ENCODE measurements at places on chromosomes 7 and 10.

DNA sequence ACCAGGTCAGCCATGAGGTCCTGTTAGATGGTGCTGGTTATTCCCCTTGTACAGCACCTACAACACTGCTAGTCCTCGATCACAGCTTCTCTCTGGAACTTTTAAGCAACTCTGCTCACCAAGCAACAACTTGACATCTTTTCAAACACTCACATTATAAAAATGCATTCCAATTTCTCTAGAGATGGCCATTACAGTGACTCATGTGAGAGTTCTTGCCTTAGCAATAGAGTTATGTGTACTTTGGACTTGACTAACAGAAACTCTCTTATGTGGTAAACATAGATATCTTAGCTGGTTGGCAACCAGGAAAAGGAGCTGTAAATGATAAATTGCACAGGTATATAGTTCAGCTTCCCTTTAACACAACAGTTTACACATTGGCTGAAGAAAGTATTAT lies 122.2 kb downstream of the PDE1C start:
- no peak for DNase-seq

DNA sequence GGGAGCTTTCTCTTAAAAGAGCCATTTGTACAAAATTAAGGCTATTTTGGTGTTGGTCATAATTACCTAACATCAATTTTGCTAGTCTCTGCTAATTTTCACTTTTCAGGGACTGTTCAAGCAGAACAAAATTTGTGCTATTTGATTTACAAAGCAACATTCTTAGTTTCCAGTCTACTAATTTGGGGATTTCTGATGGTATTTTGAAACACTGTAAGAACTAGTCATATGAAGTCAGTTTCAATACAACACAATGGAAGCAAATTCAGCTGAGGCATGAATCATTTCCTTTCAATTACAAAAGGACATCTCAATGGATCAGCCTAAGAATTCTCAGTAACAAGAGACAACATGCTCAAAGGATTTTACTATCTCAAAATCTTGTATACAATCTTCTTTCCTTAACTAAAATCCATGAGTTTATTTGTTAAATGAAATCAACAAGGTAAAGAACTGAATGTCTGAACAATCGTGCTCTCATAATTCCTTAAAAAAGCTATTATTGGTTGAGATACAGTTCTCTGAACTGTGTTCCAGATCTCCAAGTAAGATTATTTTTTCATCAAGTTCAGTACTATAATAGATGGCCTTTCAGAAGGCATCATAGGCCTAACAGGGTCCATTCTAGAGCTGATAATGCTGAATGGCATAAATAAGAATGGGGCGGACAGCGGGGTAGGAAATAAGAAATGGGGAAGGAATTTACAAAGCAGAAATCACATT lies 144.6 kb downstream of the NRCAM start:
- DNase-seq: no peak

GRCh38 chr10:6035931-6036575 lies 26.1 kb downstream of the IL2RA start:
- no peak for DNase-seq

GRCh38 chr7:91109200-91109599 lies 155.0 kb upstream of the FZD1 start:
- no peak for DNase-seq

- no peak for DNase-seq
Observed at GRCh38 chr10:32937911-32938424, 20.1 kb downstream of the ITGB1 start.

DNA sequence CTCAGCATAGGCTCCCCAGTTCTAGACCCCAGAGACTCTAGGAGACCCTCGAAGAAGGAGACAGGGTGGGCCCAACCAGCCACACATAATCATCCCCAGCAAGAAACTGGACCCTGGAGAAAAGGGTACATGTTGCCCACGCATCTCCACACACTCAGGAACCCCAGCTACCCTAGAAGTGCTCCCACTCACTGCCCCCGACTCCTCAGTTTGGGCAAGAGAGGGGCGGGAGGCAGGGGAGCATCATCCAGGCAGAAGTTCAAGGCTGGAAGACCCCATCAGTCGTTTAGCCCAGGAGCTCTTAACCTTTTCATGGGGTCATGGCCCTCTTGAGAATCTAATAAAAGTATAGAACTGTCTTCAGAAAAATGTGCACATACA lies 1.8 kb upstream of the ZNF467 start:
- no peak for DNase-seq

DNA sequence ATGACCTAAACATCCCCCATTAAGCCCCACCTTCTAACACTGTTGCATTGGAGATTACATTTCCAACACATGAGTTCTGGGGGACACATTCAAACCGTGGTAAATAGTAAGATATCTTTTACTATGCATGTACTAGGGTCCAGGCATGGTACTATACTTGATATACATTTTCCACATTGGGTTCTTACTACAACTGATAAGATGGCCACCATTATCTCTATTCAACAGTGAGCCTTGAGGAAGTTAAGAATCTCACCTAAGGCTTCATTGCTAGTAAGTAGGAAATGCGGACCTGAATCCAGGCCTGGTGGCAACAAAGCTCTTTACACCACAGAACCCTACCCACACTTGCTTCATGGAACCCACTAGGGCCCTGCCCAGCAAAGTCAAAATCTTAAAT lies 5.7 kb downstream of the PANK1 start:
- DNase-seq: no peak

- DNase-seq: no peak
Observed at GRCh38 chr10:33596422-33596821, 262.0 kb upstream of the NRP1 start.

GRCh38 chr10:22714479-22715289 lies at the start of gene PIP4K2A:
TSS of gene PIP4K2A (minus strand) at chr10:22714578. CDS start at chr10:22714326, 252 bp downstream.
- peak; percentile 39 for DNase-seq
